Adipose tissue (tissue), 3 donors: ENCODE measurements at places on chromosomes 11 and 22. TPM values are rescaled to one million over a fixed set of nuclear protein-coding genes. Genes with fewer than 3 reads are reported as not detected.

The SPI1 gene
- 4.9 TPM for polyA plus RNA-seq

The SLC43A3 gene
- polyA plus RNA-seq = 40.7 TPM

The CTTN gene
- 120 TPM for polyA plus RNA-seq

The CNTF gene
- polyA plus RNA-seq = 0.16 TPM

The SLC6A5 gene
- not detected for polyA plus RNA-seq
